ENCODE measurements at places on chromosomes 16 and 17.

GRCh38 chr16:70777973-70778406, 23.0 kb downstream of the VAC14 start:
- no peak for DNase-seq

GRCh38 chr17:40097931-40098845, 2.2 kb downstream of the NR1D1 start:
- no peak for DNase-seq

DNA sequence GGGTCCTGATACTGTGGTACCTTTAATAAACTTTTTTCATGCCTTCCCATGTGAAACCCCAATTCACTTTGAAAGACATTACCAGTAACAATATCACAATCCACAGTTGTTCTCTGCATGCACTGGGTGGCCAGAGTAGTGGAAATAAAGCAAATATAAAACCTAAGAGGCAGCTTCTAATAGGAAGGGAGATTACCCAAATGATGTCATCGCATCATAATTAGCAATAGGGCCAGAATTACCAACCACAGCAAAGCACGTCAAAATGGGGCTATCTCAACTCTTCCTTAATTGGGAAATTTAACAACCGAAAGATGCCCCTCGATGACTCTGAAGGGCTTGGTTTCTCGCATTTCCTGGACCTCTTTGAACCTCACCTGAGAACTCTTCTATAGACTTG, 224.8 kb downstream of the GRIN2A start:
- DNase-seq, result no peak

- DNase-seq, result no peak
Measured at GRCh38 chr16:60681043-60681442, 1355.2 kb downstream of the CDH8 start.

DNA sequence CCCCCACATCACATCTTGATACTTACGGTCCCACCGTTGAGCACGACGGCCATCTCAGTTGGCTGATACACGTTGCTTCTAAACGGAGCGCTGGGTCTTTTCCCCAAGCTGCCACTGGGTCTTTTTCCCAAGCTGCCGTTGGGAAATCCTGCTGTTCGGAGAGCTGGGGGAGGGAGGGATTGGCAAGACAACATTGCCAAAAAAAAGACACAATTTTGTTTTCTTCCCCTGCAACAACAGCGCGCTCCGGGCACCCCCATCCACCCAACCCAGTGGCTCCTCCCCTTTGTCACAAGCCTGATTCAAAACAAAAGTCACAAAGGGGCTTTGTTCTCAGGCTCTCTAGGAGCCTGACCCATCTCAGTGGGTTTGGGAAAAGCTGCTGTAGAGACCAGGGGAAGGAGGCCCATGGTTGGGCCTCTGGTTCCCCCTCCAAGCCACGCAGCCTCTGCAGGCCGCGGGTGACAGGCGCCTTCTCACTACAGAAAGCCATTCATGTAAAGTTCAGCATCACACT, 22.8 kb downstream of the GPRC5B start:
- no peak for DNase-seq

- DNase-seq, result no peak
Measured at GRCh38 chr17:33732116-33732515, 439.0 kb upstream of the ASIC2 start.

DNA sequence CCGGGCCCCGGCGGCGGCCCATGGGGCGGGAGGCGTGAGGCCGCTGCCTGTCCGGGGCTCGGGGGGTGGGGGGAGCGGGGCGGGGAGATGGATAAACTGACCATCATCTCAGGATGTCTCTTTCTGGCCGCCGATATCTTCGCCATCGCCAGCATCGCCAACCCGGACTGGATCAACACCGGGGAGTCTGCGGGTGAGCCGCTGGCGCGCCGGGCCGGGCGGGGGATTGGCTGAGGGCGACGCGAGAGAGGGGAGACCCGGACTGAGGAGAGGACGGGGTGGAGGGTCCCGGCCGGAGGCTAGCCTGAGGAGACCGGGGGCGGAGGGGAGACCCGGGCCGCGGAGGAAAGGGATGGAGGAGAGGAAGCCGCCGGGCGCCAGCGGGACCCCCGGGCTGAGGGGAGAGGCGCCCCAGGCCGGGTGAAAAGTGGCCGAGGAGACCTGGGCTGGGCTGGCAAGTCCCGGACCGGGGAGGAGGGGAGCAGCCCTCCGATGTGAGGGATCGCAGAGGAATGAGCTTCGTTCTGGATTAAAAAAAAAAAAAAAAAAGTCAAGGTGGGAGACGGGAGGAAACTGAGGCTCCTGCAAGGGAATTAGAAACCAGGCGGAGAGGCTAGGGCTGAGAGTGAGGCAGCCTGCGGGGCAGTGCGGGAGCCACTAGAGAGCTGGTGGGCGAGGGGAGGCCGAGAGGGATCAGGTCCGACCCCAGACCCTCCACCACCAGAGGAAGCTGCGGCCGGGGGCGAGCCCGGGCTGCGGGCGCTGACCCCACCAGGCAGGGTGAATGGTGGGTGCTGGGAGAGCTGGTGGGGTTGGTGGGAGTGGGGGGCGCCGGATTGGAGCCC, 526 bp downstream of the MOSMO start:
- no peak for DNase-seq

DNA sequence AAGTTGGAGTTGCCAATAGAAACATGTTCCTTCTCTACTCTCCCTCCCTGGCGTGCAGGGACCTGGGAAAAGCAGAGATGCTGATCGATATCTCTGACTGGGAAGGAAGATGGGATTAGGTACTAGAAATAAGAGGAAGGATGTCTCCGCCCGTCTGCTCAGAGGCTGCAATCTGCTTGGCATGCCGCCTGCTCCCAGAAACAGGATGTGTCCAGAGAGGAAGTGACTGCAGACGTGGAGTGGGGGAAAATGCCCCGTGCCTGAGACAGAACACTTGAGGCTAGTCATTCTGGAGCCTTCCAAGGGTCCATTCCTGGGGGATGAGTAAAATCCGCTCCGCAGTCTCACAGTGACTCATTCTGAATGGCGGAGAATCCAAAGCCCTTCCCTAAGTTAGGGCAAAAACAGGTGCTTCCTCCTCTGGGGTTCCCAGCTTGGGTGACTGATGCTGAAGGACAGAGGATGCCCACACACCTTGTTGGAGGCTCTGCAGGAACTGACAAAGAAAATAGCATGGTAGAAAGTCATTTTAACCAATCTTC, 45.0 kb upstream of the SMURF2 start:
- DNase-seq, result no peak

GRCh38 chr17:76394166-76394565, 9.8 kb downstream of the SPHK1 start:
- no peak for DNase-seq

- DNase-seq, result peak; percentile 14
Measured at GRCh38 chr17:29005936-29006511, at the start of gene SEZ6. Gene SEZ6, minus strand, starts transcription at chr17:29006033. Its CDS starts 164 bp downstream, at chr17:29005869.

DNA sequence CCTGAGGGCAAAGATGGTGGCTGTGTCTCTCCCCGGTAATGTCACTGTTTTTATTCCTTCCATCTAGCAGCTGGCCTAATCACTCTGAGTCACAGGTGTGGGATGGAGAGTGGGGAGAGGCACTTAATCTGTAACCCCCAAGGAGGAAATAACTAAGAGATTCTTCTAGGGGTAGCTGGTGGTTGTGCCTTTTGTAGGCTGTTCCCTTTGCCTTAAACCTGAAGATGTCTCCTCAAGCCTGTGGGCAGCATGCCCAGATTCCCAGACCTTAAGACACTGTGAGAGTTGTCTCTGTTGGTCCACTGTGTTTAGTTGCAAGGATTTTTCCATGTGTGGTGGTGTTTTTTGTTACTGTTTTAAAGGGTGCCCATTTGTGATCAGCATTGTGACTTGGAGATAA, 5.5 kb upstream of the RAPGEFL1 start:
- no peak for DNase-seq

DNA sequence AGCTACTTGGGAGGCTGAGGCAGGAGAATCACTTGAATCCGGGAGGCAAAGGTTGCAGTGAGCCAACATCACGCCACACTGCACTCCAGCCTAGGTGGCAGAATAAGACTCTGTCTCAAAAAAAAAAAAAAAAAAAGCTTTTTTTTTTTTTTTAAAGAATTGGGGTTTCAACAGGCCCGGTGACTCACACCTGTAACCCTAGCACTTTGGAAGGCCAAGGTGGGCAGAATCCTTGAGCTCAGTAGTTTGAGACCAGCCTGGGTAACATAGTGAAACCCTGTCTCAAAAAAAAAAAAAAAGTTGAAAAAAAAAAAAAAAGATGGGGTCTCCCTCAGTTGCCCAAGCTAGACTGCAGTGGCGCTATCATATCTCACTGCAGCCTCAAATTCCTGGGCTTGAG, 6.6 kb upstream of the HEXIM2 start:
- no peak for DNase-seq

GRCh38 chr17:5050278-5050677, 15.1 kb upstream of the SLC52A1 start:
- DNase-seq, result no peak

- no peak for DNase-seq
Measured at GRCh38 chr17:1173432-1174262, 6.1 kb downstream of the ABR start.

DNA sequence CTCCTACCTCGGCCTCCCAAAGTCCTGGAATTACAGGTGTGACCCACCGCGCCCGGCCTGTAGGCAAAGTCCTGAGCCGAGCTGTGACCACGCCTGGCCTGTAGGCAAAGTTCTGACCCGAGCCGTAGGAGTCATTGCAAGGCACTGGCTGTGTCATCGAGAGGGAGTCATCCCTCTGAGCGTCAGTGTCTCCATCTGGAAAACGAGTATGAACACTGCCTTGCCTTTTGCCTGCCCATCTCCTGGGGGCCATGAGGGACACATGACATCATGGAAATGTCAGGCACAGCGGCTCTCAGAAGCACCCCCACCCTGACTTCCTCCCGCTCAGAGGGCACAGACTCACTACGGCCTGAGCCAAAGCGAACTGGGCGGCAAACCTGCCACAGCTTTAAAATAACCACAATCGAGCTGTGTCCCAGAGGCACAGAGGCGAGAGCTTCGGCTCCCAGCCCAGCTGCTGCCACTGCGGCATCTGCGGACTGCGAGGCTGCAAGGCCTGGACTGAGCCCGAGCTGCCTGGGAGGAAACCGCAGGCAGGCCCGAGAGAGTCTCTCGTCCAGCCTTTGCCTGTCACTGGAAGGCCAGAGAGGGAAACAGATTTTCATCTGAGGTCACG, 50.8 kb downstream of the RPH3AL start:
- DNase-seq, result no peak

DNA sequence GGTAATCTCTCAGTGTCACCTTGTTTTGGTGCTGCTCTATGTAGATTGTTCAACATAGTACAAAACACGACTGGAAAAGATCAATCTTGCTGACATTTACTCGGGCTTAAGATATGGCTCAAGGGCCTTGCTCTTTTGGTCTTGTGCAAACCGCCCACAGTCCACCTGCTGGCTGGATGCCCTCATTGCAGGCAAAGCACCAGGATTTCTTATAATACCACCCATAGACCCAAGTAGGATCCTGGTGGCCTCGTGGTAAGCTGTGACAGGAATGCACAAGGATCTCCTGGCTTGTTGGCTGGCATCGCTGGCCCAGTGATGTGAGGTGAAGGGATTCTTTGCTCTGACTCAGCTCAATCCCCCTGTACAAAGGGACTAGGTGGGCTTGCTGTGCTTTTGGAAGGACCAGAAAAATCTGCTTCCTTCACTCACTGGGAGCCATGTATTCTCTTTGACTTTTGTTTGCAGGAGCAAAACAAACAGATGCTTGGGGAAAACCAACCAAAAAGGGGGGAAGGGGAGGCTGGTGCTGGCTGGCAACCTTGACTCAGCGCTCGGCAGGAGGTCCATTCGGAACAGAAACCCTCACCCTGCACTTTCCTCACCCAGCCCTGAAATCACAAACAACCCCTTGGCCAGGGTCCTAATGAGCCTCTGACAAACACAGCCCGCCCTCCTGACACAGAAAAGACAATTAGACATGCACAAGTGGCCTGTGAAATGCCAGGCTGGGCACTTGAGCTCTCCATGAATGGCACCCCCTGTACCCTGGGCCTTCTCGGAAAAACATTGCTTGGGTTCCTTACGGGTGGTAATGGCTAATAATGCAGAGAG, 36.6 kb upstream of the MED9 start:
- peak; percentile 66 for DNase-seq

GRCh38 chr17:38798614-38799500, 499 bp downstream of the PIP4K2B start:
- peak; percentile 23 for DNase-seq

GRCh38 chr16:49994006-49994405, 31.0 kb upstream of the CNEP1R1 start:
- DNase-seq, result no peak

GRCh38 chr17:8857919-8858318, 9.6 kb downstream of the PIK3R6 start:
- DNase-seq, result no peak

GRCh38 chr16:30533748-30534367, 800 bp downstream of the ZNF747 start:
- no peak for DNase-seq

- no peak for DNase-seq
Measured at GRCh38 chr17:64406321-64407200, 15.9 kb upstream of the PECAM1 start.

DNA sequence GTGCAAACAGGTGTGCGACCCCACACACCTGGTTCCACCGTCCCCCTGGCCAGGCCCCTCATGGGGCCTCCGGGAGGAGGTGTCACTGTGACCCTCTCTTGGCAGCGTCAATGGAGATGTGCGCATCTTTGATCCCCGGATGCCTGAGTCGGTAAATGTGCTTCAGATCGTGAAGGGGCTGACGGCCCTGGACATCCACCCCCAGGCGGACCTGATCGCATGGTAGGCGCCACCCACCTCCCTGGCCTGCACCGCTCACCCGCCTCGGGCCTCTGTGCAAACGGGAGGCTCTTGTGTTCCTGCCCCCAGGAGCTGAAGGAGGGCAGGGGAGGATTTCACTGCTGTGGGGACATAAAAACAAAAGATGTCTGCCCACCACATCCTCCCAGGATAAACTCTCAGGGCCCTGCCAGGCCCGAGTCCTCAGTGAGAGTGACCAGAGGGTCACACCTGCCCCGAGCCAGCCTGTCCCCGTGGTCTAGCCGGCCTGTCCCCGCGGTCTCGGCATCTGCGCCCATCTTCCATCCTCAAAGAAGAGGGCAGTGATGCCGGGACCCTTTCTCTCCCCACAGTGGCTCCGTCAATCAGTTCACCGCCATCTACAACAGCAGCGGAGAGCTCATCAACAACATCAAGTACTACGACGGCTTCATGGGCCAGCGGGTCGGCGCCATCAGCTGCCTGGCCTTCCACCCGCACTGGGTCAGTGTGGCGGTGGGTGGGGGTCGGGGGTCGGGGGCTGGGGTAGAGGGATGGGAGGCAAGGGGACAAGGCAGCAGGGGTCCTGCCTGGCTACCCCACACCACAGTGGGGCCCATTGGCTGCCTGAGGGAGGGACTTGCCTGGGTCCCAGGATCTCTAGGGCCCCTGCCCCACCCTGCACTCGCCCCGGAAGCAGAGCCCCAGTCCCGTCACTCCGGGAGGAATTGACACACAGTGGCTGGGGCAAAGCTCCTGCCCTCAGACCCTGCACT, 29.0 kb upstream of the CHMP6 start:
- DNase-seq, result no peak

All from stimulated activated CD8-positive, alpha-beta memory T cell treated with anti-CD3 and anti-CD28 coated beads, Interleukin-12 subunit alpha, Interleukin-12 subunit beta, amount 100 ng/mL, for 1 hour (primary cell).